ENCODE measurements at places on chromosomes 5 and 9.

GRCh38 chr5:113804943-113805342, 291.4 kb downstream of the YTHDC2 start:
- DNase-seq: no peak

DNA sequence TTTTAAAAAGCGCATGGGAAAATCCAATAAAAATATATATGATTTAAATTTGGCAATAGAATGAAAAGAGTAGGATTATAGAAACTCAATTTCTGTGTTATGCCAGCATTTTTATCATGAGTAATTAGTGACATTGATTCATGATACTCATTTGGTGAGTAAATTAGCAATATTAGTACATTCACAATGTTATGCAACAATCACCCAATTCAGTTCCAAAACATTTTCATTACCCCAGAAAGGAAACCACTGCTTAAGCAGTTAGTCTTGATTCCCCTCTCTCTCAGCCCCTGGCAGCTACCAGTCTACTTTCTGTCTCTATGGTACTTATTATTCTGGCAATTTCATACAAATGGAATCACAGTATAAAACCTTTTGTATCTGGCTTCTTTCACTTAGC, 27.0 kb downstream of the OSMR start:
- DNase-seq: no peak

DNA sequence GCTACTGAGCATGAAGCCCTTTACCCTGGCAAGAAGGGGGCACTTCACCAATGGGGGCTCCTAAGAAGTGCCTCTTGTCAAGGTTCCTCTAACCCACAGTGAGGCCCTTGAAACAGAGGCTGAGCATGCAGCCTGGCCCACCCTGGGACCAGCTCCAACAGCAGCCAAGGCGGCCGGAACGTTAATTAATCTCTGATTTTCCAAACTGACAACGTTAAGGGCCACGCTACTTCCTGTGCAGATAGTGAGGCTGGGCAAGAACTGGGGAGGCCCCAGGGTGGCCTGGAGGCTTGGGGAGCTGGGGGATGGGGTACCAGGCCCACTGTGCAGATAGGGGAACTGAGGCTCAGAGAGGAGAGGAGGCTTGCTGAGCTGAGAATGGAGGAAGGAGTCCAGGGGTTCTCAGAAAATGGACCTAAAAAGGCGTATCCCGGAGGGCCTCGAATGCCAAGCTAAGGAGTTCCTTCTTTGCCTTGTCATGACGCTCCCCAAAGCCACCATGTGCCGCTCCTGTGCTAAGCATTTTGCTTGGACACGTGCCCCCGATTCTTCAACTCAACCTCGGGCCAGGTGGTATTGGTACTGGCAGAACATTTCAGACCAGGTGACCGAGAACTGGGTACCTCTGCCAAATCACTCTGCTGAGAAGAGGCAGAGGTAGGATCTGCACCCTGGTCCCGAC, 72.0 kb upstream of the STXBP1 start:
- no peak for DNase-seq

GRCh38 chr9:135036861-135037465, 50.5 kb upstream of the OLFM1 start:
- no peak for DNase-seq

GRCh38 chr9:82130331-82131042, 141.9 kb downstream of the SPATA31D1 start:
- no peak for DNase-seq

Measured in CD4-positive, alpha-beta T cell treated with Interleukin-4 for 1 hour (primary cell).